ENCODE measurements at places on chromosomes 3 and 15. TPM values are rescaled to one million over a fixed set of nuclear protein-coding genes. Genes with fewer than 3 reads are reported as not detected.

Gene LRTM1
- not detected for total RNA-seq

Gene CCR1
- not detected for total RNA-seq

Gene CYP1A1
- 1.7 TPM for total RNA-seq

Gene GTF2A2
- total RNA-seq = 133 TPM

Gene FAM107A
- under 0.01 TPM for total RNA-seq

Gene SPATA12
- 0.21 TPM for total RNA-seq

Gene CCDC33
- not detected for total RNA-seq

Gene TIMP4
- total RNA-seq = not detected

Gene EPHB3
- total RNA-seq = 45.2 TPM

Gene SCAANT1
- total RNA-seq = not detected

Gene CLRN1
- not detected for total RNA-seq

GRCh38 chr15:54462511-54462913 is 484.3 kb downstream of the UNC13C start:
- no peak for DNase-seq

- DNase-seq = no peak
Observed at GRCh38 chr3:97278506-97278905, 464.1 kb downstream of the EPHA6 start.

GRCh38 chr15:66937588-66937987 is 127.8 kb upstream of the SMAD3 start:
- DNase-seq = no peak

DNA sequence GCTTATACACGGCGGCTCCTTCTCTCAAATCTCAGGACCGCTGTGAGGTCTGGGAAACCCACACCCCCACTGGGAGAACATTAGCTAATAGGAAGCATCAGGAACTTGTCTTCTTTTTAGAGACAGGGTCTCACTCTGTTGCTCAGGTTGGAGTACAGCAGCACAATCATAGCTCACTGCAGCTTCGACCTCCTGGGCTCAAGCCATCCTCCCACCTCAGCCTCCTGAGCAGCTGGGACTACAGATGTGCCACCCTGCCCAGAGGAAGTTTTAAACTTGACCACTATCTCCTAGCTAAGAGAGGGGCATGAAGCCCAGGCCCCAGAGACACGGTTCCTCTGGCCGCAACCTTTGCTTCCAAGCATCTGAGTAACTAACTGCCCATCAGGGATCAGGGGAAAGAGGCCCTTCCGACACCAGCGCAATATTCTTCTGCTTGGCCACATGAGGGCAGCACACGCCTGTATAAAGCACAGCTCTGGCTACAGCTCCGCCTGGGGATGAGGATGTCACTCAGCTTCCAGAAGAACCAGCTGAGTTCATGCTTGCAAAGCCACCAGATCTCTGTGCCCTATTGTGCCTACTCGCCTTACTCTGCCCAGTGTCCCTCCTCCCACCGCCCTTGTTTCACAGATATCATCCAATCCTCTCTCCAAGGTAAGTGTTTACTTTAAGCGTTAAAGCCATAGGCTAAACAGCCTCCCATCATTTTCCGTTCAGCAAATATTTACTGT is 57.6 kb upstream of the SLC6A11 start:
- DNase-seq = peak; percentile 62

- no peak for DNase-seq
Observed at GRCh38 chr15:91552555-91552954, 301.0 kb upstream of the SLCO3A1 start.

DNA sequence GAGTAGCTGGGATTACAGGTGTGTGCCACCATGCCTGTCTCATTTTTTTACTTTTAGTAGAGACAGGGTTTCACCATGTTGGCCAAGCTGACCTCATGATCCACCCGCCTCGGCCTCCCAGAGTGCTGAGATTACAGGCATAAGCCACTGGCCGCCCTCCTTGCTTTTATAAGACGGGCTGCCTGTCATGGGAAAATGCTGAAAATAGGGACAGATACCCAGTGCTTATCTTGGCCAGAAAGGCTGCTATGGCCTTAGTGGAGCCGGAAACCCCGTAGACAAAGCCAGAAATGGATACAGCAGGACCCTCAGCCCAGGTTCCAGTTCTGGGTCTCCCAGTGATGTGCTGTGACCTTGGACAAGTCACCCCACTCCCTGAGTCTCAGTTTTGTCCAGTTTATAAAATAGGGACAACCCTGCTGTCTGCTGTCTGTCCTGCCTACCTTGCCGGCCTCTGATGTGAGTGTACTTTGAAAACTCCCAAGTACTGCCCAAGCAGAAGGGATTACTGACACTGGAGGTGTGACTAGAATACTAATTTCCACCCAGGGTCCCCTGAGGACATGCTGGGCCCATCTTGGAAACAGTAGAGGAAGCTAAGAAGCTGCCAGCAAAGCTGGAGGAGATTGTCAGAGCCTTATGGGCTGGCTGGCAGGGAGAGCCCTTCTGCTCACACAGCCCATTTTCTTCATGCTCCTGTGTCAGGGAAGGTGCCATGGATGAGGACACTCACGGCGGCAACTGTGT is 59.6 kb downstream of the BDH1 start:
- no peak for DNase-seq

DNA sequence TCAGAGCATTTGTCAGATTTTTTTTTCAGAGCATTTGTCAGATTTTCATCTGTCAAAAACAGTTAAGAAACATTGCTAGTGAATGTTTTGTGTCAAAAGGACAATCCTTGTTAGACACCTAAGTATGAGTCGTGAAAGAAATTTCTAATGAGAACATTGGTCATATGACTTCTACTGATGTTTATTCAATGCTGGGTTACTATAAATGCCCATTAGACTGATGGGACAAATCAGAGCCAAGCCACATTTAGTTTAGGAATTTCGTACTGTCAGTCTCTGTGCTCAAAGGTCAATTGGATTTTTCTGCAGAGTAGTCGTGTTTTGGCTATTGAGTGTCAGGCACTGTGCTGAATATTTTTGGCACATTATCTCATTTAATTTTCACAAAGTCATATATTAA is 31.6 kb downstream of the TSC22D2 start:
- DNase-seq = peak; percentile 40

- peak; percentile 33 for DNase-seq
Observed at GRCh38 chr3:160434071-160434470, 15.5 kb downstream of the TRIM59 start.

- no peak for DNase-seq
Observed at GRCh38 chr3:152205097-152205593, 63.6 kb upstream of the MBNL1 start.

DNA sequence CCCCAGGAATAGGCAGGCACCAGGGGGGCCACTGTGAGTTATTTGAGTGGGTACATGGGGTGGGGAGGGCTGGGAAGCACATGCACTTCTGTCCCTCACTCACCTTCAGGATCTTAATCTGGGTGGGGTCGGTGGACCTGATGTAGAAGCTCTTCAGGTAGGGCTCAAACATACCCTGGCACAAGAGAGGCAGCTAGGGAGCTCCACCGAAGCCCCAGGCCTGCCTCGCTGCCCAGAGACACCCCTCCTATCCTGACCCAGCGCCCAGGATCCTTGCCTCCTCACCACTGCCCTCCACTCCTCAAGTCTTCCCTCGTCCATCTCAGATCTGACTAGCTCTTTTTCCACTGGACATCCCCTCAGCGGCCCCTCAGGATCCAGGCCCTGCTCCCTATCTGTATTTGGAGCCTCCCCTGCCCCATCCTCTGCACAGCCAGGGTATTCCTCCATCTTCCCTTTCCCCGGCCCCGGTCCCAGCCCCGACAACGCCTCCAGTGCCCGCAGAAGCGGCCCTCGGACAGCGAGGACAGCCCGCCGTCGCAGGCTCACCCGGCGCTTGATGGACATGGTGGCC is 30.0 kb downstream of the AP3B2 start:
- no peak for DNase-seq

- peak; percentile 97 for DNase-seq
Observed at GRCh38 chr3:42179110-42179725, 86.8 kb downstream of the CCK start.

DNA sequence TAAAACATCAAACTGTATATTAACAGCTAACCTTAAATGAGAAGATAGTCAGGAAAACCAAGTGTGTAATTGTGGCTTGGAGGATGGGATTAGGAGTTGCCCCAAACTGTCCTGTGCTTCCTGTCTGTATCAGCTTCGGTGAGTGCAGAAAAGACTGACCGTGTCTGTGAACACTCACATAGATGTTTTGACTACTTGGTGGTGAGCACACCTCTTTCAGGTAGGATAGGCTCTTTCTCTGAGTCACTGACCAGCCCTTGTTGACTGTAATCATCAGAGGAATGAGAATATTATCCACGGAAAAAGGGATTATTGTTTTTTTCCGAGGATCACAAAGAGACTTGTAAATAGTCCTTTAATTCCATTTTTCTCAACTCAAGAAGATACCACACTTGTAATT is 51.5 kb downstream of the GMNC start:
- DNase-seq = peak; percentile 56

GRCh38 chr3:14273901-14274611 is 95.4 kb downstream of the LSM3 start:
- peak; percentile 49 for DNase-seq

- DNase-seq = no peak
Observed at GRCh38 chr3:149555927-149556326, 81.4 kb downstream of the TM4SF4 start.

DNA sequence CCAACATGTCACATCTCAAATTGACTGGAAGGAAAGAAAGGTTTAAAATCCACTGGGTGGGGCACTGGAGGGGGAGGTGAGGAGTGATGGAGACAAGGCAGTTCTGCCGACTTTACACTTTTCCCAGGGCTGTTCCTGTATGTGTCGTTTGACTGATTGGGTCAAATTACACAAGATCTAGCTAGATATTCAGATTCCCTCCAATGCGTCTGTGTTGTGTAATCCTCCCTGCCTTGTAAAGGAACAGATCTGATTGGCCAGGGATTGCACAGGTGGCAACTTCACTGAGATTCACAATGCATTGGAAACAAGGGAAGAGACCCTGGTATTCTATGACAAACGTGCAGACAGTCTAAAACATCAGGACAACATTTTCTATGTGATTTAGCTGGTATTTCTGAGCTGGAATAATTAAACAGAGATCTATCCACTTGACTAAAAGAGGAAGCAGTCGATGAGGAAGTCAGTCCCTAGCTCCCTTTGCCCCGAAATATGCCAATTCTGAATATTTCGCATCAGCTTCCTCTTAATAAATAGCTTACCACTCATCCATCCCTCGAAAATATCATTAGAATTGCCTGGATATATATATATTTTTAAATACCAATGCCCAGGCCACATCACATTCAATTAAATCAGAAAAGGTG is 312.9 kb downstream of the RORA start:
- no peak for DNase-seq

GRCh38 chr3:189071446-189071845 is 100.3 kb upstream of the TPRG1 start:
- DNase-seq = peak; percentile 60

DNA sequence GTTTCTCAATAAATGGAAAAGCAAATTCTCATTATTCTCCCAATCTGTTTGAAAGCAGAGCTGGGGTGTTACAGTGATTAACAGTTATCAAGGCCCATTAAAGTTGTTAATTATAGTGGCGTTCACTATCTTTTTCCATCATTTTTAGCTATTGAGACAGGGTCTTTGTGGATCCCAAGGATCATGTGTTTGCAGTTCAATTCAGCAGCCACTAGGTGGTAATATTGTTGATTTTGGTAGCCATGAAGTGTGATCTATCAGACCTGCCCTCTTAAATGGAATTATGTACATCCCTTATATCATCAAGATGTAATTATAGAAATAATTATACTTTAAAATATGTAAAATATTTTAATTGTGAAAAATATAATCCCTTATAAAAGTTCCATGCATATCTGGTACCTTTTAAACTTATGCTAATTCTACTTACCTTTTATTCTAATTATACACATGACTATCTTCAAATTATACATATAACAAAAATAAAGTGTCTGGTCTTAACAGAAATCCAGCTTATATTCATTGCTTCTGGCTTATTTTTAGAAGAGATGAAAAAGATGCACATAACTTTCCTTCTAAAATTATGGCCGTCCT is 126.4 kb downstream of the GREM1 start:
- DNase-seq = peak; percentile 14

GRCh38 chr3:187810021-187810446 is 64.8 kb upstream of the BCL6 start:
- peak; percentile 17 for DNase-seq

All from mammary epithelial cell (primary cell).